ENCODE measurements at places on chromosomes 3 and 15.

DNA sequence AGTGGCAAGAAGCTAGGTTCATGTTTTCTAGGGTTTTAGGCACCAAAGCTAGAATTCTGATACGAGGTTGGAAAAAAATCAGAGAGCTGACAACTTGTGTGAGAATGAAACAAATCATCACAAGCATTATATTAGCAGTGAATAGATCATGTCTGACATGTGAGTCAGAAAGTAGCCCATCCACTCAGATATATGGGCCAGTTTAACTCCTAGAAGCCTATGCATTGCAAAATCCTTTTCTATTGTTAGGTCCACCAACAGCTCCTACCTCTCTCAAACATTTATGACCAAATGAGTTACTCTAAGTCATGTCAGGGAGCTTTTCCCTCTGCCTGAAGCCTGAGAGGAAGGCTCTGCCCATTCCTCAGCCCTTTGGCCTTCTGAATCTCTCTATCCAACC lies 44.0 kb downstream of the KBTBD12 start:
- DNase-seq: no peak

- DNase-seq: no peak
Observed at GRCh38 chr3:33047842-33048834, 48.8 kb downstream of the GLB1 start.

- DNase-seq: no peak
Observed at GRCh38 chr3:158102242-158103080, 3.8 kb downstream of the SHOX2 start.

- DNase-seq: no peak
Observed at GRCh38 chr15:49331951-49332350, 91.1 kb upstream of the FGF7 start.

DNA sequence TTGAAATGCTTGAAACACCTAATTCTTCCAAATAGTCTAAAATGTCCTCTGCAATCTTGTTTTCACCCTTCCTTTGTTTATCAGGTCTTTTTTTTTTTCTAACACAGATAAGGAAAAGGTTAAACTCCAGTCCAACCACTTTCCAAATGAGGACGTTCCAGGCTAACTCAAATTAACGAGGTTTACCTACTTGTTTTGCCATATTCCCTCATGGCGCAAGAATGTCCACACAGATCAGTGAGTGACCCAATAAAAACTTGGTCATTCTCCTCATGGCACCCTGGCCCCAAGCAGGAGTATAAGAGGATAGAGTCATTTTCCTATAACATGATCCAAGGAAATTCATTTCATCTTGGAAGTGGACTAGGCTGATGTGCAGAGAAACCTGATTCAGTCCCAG lies 6.6 kb upstream of the LIPC start:
- DNase-seq: no peak

- DNase-seq: no peak
Observed at GRCh38 chr3:88444251-88444650, 294.5 kb downstream of the C3orf38 start.

All from ELF-1 (cell line).